ENCODE measurements at places on chromosomes 3 and 15.

- DNase-seq = no peak
These were observed 179.3 kb upstream of the CHRM5 start for GRCh38 chr15:33788906-33789540.

- no peak for DNase-seq
These were observed 54.5 kb downstream of the CACNA2D2 start for GRCh38 chr3:50448752-50449539.

GRCh38 chr3:102114264-102114979 is 265.1 kb downstream of the NFKBIZ start:
- no peak for DNase-seq

GRCh38 chr3:169658311-169658931 is 5.1 kb downstream of the MECOM start:
- DNase-seq = no peak

- no peak for DNase-seq
These were observed 369.1 kb upstream of the FRG2C start for GRCh38 chr3:75295013-75295412.

- peak; percentile 39 for DNase-seq
These were observed 78.7 kb downstream of the DAPK2 start for GRCh38 chr15:63967616-63968015.

Data from gastrocnemius medialis (tissue), 4 donors.